ENCODE measurements at places on chromosomes 13 and 19. TPM values are rescaled to one million over a fixed set of nuclear protein-coding genes. Genes with fewer than 3 reads are reported as not detected.

The DNAAF3 gene
- 0.44 TPM for total RNA-seq

The RFPL4A gene
- not detected for total RNA-seq

The ZNF136 gene
- 7.8 TPM for total RNA-seq

The NDUFA13 gene
- 312 TPM for total RNA-seq

The IGSF23 gene
- not detected for total RNA-seq

The GRIN3B gene
- total RNA-seq, result 0.06 TPM

The HSD17B14 gene
- 1.2 TPM for total RNA-seq

The SPACA4 gene
- not detected for total RNA-seq

The MEGF8 gene
- total RNA-seq, result 22.3 TPM

The ZNF296 gene
- not detected for total RNA-seq

The CYP4F3 gene
- not detected for total RNA-seq

The ZNF132 gene
- 9.5 TPM for total RNA-seq

The KIR2DL4 gene
- total RNA-seq, result not detected

The KANK3 gene
- total RNA-seq, result 0.53 TPM

The F2RL3 gene
- total RNA-seq, result 0.13 TPM

The KIR3DL2 gene
- not detected for total RNA-seq

The FFAR2 gene
- total RNA-seq, result not detected

The ZNF529 gene
- total RNA-seq, result 7.0 TPM

The LILRB1 gene
- total RNA-seq, result not detected

The ZMYM2 gene
- 27.9 TPM for total RNA-seq

The TNFSF13B gene
- 9.0 TPM for total RNA-seq

Data from aortic smooth muscle cell (primary cell).